ENCODE measurements at places on chromosomes 4 and X.
A peak's percentile ranks its signal among the peaks of the same experiment; 100 is the strongest.

GRCh38 chrX:42143866-42144592 lies 220.7 kb upstream of the CASK start:
- DNase-seq = no peak

- no peak for DNase-seq
Observed at GRCh38 chr4:108620933-108621905, 843 bp downstream of the RPL34 start.

DNA sequence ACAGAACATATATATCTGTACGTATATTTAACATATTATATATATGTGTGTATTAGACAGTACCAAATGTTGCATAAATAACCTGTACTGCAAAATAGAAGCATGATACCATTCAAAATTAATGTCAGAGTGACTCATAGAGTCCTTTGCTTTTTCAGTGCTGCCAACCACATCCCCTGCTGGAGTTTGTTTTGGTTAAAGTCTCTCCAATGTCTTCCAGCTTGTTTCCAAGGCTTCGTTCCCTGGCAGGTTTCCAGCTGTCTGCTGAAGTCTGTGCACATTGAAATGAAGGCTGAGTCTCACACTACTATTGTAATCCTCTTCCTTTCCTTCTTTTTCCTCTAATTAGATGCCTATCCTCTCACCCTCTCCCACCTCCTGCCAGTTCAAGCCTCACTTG lies 14.9 kb downstream of the NRK start:
- DNase-seq = no peak

- DNase-seq = no peak
Observed at GRCh38 chrX:153736871-153737441, 12.3 kb downstream of the ABCD1 start.

GRCh38 chrX:103360092-103360491 lies 3.8 kb downstream of the TCEAL9 start:
- no peak for DNase-seq

DNA sequence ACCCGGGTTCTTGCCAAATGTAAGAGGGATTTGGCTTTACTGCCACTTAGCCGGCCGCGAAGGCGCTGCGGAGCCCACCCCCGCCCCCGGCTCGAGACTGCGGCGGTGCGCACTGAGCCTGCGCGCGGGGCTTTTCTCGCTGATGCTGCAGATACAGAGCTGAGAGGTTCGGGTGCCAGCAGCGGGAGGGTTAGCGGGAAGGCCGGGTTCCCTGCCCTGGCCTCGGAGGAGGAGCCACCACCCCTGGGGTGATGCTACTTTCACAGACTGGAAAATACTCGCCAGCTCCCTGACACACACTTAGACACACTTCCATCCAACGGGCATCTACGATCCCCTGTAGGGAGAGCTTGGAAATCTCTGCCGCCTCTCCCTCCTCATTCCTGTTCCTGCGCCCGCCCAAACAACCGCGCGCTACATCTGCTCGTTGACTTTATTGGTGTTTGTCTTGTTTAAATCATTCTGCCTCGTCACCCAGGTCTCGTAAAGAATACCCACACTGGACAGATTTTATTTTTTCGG lies 2.1 kb upstream of the PCDH7 start:
- DNase-seq = peak; percentile 67

GRCh38 chr4:86442881-86443280 lies 83.0 kb upstream of the MAPK10 start:
- DNase-seq = no peak

GRCh38 chr4:102632241-102633065 lies 128.3 kb downstream of the MANBA start:
- DNase-seq = no peak

GRCh38 chrX:38856670-38857265 lies 55.5 kb downstream of the MID1IP1 start:
- no peak for DNase-seq

DNA sequence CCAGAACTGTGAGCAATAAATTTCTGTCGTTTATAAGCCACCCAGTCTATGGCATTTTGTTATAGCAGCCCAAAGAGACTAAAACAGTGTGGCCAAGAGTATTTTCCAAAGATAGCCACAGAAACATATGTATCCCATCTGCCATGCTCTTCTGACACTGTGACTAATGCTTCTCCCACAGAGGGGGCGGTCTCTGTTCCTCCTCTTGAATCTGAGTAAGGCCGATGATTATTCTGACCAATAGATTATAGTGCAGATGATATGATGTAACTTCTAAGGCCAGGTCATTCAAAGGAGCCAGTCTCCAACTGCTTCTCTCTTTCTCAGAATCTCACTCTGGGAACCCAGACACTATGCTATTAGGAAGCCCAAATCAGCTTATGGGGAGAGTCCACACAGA lies 570.7 kb downstream of the BCOR start:
- no peak for DNase-seq

GRCh38 chr4:68250151-68250930 lies 4.8 kb upstream of the TMPRSS11B start:
- DNase-seq = no peak

- no peak for DNase-seq
Observed at GRCh38 chr4:102608190-102608589, 107.0 kb downstream of the NFKB1 start.

DNA sequence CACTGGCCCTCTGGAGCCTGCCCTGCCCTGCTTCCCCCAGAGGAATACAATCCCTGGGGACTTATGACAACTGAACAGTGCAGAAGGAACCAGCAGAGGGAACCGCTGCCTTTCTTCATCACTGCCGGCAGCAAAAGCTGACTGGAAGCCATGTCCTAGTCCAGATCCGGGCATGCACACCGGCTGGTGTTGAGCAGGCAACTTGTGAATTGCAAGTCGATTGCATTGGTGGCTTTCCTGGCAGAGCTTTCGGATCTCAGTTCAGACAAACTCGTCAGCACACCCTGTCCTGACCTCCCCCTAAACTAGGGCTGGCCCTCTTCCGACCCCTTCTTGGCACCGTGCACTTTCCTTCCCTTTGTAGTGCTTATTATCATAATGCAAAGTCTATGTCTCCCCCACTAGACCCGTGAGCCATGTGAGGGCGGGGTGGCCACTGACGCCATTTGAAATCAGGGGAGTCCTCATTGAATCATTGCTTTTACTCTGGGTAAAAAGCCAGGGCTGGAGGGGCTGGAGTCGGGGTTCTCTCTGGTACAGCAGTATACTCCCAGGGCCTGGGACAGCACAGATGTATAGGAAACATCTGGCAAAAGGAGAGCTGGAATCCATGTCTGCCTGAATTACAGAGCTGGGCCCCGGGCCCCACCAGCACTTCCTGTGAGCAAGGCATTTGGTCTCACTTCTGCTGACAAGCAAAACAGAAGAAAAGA lies 1.8 kb downstream of the ARHGAP4 start:
- no peak for DNase-seq

GRCh38 chr4:102423375-102423774 lies 77.8 kb upstream of the NFKB1 start:
- DNase-seq = no peak

- DNase-seq = no peak
Observed at GRCh38 chrX:16807976-16808542, 21.8 kb downstream of the TXLNG start.

DNA sequence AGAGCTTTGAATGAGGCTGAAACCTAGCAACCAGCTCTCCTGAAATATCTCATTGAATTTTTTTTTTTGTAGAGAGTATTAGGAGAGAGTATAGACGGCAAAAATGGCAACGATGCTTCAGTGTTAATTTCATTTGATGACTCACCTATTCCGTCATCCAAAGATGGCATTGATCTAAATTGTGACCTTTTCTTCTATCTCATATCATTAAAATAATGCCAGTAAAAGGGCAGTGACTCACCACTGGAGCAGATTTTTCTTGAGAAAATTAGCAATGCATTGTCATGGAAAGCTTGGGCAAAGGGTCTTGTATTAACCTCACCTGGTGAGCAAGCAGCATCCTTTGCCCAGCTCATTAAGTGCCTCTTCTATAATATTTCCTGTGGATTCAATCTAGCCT lies 19.6 kb downstream of the VMA21 start:
- DNase-seq = no peak

- DNase-seq = peak; percentile 31
Observed at GRCh38 chrX:71909956-71910355, 689 bp upstream of the NHSL2 start.

GRCh38 chrX:18810416-18810815 lies 103.0 kb downstream of the PPEF1 start:
- DNase-seq = no peak

DNA sequence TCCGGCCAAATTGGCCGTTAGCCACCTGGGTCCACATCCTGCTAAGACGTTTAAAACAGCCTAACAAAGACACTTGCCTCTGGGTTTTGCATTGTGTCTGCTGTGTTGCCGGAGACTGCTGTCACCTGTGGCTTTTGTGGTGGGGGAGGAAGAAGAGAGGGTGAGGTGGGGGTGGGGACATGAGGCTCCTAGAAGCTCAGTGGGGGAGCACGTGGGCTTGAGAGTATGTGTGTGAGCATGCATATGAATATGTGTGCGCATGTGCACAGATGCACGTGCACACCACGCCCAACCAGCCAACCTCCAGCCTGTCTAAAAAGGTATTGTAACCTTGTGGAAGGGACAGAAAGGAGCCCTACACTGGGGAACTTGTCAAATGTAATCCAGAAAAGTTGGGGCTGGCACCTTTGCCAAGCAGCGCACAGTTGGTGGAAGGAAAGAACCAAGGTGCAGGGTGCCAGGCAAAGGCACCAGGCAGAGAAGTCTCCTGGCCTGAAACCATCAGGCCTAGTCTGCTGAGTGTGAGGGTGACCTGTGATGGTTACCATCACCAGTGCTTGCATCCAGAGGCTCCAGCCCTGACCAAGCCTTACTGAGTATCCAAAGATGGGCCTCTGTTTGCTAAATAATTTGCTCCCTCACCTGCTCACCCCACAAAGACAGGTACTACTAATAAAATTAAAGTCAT lies 10.1 kb upstream of the SASH3 start:
- DNase-seq = no peak

GRCh38 chrX:70998411-70999027 lies 67.6 kb upstream of the SLC7A3 start:
- peak; percentile 26 for DNase-seq

- no peak for DNase-seq
Observed at GRCh38 chrX:150508018-150508417, 60.4 kb upstream of the MTM1 start.

- peak; percentile 4 for DNase-seq
Observed at GRCh38 chr4:166252487-166253402, 379.7 kb downstream of the TLL1 start.
